Activated CD4-positive, alpha-beta T cell treated with anti-CD3 and anti-CD28 coated beads for 1 hour (primary cell): ENCODE measurements at places on chromosomes 7 and 10.

- DNase-seq, result no peak
These were observed 138.8 kb upstream of the BTBD16 start for GRCh38 chr10:122132331-122132755.

GRCh38 chr7:30244340-30244739 is 40.1 kb upstream of the ZNRF2 start:
- no peak for DNase-seq

DNA sequence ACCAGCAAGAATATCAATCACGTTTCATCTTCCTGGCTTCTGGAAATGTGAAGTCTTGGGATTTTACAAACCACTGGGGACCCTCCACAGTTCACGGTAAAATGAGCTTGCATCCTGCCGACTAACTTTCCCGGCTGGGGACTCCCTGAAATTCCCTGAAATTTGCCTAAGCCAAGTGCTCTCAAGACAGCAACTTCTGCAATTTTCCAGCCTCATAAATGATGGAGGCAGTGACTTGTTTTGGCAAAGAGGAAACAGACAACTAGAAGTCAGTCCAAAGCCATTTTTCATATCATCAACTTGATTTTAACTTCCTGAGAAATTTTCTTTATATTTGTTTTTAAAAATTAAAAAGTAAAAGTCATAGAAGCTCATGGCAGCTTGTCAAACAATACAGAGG is 212.3 kb downstream of the FANK1 start:
- DNase-seq, result no peak

DNA sequence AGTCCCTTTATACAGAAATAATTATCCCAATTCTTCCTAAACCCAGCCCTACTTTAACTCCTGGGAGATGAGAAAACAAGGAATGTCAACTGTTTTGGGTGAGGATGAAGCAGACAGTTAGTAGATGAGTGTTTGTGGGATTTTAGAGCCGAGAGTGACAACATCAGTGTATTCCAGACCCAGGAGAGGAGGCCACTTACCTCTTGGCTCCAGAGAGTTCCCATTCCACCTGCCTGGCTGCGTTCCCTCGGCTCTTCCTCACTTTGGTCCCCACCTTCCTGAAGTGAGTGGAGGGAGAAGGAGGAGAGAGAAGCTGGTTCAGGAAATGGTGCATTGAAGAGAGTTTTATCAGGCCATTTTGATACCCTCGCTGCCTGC is 579 bp downstream of the KEL start:
- no peak for DNase-seq

DNA sequence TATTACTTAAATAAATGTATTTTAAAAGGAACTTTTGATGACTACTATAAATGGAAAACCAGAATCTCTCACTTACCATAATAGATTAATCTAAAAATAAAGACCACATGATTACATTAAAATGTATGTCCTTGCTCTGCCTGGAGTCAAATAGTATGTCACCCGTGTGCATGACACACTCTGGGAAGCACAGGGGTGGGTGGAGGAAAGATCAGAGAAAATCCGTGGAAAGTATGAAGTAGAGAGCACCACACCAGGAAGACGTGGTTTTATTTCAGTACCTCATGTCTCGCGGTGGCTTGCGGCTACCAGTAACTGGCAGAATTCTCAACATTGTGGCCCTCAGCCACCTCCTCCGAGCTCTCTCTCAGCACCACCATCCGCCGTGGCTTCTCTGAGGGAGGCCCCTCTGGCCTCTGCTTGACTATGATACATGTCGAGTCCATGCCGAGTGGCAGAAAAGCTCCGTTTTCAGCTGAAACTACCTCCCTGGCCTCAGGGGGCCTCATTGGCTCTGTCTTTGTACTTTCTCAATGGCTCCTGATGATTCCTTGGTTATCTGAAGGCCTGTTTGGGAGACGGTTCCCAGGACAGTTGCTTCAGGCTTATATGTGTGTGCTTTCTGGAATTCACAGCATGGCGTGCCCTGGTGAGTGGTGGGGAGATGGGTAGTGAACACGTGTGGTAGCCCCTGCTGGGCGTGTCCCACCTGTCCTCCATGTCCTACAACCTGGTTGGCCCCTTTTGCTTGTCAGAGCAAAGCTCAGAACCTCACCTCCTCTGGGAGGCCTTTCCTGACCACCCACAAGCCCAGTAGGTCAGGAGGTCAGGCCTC is 49.8 kb downstream of the LHPP start:
- DNase-seq, result no peak

GRCh38 chr7:739455-739982 is 12.4 kb upstream of the PRKAR1B start:
- no peak for DNase-seq

DNA sequence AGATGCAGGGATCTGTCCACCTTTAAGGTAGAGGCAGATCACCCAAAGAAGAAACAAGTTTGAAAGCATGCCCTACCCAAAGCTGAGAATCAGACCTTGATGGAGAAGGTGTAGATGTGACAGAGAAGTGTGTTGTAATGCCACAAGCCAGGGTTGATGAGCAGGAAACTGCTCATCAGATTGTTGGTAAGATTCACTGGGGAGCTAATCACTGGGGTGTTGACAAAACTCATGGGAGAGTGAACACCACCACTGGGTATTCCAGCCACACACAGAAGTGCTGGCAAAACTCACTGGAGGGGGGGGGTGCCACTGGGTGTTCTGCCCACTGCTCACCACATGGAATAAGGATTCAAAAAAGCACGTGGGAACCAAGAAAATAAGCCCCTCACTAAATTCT is 95.2 kb downstream of the IQUB start:
- DNase-seq, result no peak

- no peak for DNase-seq
These were observed 51.9 kb upstream of the A1CF start for GRCh38 chr10:50937230-50937907.

GRCh38 chr10:11194859-11195586 is 177.4 kb downstream of the CELF2 start:
- no peak for DNase-seq

DNA sequence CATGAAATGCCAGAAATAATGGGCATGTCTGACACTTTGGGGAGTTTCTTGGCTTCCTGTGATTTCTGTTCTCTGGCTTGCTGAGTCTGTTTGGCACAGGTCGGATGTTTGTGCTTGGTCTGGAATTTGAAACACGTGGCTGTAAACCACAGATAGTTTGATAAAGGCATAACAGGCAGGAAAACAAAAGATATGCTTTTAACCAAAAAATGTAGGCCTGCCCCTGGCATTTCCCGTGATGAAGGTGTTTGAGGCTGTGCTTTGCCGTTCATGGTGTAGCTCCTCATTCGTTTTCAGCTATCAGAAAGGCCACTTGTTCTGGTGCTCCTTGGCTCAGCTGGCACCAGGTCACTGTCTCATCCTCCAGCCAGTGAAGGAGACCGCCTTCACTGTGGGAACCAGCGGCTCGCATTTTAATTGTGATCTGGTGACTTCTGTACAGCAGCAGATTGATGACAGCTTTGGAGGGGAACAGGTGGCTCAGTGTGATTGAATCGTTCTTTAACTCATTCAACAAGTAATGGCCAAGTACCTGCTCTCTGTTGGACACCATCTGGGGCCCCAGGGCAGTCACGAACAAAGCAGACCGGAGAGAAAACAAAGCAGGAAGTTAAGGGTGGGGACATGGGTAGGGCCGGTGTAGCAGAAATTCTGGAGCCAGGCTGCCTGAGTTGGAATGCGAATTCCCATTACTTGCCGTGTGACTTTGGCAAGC is 111.5 kb downstream of the CCNY start:
- DNase-seq, result no peak
